Karpas-422 (cell line): ENCODE measurements at places on chromosomes 13 and 19. TPM values are rescaled to one million over a fixed set of nuclear protein-coding genes. Genes with fewer than 3 reads are reported as not detected.

GRCh38 chr13:100434010-100434763, 154.4 kb downstream of the GGACT start:
- DNase-seq = no peak

DNA sequence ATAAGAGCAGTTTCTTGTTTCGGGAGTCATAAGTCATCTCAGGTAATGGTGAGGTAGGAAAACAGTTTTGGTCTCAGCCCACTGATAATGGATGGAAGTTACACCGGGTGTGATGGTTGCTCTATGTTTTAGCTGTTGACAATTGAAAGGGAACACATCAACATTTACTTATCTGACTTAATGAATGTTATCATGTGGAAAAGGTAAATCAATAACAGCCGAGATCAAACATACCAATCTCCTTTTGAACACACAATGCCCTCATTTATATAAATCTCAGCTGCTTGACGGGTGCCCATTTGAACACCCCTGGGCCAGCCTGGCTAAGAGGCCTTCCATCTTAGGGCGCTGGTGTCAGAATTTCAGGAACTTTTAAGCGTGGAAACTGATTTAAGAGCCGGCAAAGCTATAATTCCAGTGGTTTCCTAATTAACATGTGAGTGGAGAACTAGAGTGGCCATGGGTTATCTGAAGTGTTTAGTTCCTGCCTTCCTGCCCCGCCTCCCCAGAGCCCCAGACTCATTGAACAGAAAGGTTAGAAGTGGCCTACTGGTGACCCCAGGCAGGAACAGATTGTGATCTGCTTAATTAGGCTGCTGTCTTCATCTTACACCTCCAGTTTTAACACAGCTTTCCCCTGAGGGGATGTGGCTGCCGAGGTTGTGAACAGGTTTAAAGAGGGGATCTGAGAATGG, 572.7 kb downstream of the FGF9 start:
- DNase-seq = no peak

The PLPP2 gene
- 0.04 and 0.26 TPM in 2 replicates for total RNA-seq

GRCh38 chr19:1177322-1178114, 3.5 kb upstream of the SBNO2 start:
- DNase-seq = peak; percentile 7

- no peak for DNase-seq
Observed at GRCh38 chr13:90673746-90674145, 673.7 kb upstream of the MIR17HG start.

The PLIN4 gene
- total RNA-seq = not detected in 2 replicates

DNA sequence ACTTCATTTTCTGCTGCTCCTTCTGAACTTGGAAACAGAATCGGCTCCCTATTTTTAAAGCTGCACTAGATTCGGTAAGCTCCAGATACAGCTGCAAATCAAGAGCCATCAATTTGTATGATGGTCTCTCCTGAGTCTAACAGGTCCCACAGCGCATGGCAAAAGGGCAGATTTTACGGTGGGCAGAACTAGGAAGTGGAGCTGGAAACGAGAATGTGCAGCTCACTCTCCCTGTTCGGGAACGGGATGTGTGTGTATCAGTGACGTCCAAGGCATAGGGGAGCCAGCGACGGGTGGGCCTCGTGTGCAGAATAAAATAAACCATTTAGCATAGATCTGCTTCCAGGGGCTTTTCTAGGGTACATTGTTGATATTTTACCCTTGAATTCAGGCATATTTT, 74.2 kb downstream of the COL4A1 start:
- no peak for DNase-seq

The ZNF71 gene
- total RNA-seq = 16.4 and 23.2 TPM in 2 replicates

- DNase-seq = no peak
Observed at GRCh38 chr13:42075517-42075916, 27.1 kb downstream of the DGKH start.

The CEACAM1 gene
- total RNA-seq = 0.56 and 3.5 TPM in 2 replicates

- no peak for DNase-seq
Observed at GRCh38 chr13:98544104-98544710, 32.7 kb downstream of the STK24 start.

The FLT3LG gene
- total RNA-seq = 18.8 and 19.3 TPM in 2 replicates

The NEK5 gene
- total RNA-seq = not detected in 2 replicates
